ENCODE measurements at places on chromosomes 4 and X.
A peak's percentile ranks its signal among the peaks of the same experiment; 100 is the strongest.

DNA sequence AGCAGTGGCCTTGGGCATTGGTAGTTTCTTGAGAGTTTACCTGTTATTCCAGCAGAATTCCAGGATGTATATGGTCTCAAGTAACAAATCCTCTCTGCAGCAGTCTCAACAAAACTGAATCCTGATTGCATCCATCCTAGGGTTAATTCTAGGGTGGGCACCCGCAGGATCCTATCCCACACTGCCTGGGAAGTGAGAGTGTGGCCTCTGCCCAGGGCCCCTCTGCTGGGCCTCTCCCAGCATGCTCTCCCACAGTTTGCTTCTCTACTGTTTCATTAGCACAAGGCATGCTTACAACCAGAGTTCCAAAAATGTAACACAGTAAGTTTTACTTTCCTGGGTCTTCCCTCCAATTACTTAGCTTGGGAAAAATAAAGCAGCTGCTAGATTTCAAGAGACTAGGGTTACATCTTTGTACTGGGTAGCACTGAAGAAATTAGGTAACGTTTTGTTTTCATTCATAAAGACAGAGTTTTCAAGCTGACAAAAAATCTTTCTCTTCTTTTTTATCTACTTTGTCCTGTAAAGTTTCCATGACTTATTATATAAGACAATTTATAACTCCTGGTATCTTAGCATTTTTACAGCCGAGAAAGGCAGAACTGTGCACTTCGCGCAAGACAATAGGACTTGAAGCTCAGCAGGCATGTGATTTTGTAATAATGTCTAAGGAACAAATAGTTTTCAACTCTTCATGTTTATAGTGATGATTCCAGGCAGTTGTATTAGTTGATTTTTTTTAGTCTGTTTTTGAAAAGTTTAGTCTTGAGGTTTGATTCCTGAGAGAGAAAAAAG, 131.2 kb upstream of the PCDH18 start:
- DNase-seq: no peak

- DNase-seq: no peak
These were observed 120.6 kb upstream of the NUDT6 start for GRCh38 chr4:123043013-123043412.

DNA sequence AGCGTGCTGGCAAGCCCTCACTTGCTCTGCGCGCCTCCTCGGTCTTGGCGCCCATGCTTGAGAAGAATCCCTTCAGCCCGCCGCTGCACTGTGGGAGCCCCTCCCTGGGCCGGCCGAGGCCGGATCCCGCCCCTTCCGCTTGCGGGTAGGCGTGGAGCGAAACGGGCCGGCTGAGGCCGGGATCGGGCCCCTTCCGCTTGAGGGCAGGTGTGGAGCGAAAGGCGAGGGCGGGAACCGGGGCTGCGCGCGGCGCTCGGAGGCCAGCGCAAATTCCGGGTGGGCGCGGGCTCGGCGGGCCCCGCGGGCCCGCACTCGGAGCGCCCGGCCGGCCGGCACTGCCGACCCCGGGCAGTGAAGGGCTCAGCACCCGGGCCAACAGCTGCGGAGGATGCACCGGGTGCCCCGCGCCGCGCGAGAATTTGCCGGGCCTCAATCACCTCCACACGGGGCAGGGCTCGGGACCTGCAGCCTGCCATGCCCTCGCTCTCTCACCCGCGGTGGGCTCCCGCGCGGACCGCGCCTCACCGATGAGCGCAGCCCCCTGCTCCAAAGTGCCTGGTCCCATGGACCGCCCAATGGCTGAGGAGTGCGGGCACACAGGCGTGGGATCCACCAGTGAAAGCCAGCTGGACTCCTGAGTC, 58.1 kb upstream of the GBA3 start:
- DNase-seq: no peak

- no peak for DNase-seq
These were observed 195.1 kb downstream of the FBXW7 start for GRCh38 chr4:152340818-152341217.

- DNase-seq: no peak
These were observed 505 bp upstream of the PKD2 start for GRCh38 chr4:88006956-88007303.

DNA sequence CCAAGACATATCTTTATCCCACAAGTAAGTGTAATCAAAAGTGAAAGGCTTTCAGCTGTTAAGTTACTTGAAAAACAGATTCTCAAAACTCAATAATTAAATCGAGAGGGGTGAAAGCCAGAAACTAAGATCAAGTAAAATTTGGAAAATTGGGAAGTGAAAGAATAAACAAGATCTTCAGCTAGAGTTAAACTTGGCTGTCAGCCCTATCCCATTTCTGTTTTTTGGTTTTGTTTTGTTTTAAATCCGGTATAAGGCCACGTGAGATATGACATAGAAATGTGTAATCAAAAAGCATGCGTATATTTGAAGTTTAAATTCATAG, 856.8 kb downstream of the STIM2 start:
- DNase-seq: no peak

DNA sequence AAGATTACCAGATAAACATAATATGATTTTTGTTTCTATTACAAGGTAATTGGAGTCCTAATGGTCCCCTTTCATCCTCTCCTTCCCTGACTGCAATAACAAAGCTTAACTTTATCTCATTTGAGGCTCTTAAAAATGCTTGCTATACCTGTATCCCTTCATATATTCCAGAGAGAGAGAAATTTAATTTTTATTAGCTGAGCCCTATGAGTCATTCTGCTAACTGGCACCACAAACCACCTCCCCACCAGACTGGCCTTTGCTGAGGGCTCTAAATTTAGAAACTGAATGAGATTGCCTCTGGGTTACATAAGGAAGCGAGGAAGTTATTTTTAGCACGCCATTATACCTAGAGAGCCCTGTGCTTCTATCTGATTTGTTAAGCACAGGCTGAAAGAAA, 27.4 kb downstream of the CBLL2 start:
- peak; percentile 20 for DNase-seq

- DNase-seq: no peak
These were observed 12.0 kb upstream of the GPM6A start for GRCh38 chr4:175824076-175824475.

- no peak for DNase-seq
These were observed 3.7 kb downstream of the SCARB2 start for GRCh38 chr4:76209881-76210280.

- no peak for DNase-seq
These were observed 198.5 kb upstream of the FAM241A start for GRCh38 chr4:111946800-111947199.

GRCh38 chr4:114149-114548, 10.2 kb upstream of the ZNF718 start:
- DNase-seq: no peak

DNA sequence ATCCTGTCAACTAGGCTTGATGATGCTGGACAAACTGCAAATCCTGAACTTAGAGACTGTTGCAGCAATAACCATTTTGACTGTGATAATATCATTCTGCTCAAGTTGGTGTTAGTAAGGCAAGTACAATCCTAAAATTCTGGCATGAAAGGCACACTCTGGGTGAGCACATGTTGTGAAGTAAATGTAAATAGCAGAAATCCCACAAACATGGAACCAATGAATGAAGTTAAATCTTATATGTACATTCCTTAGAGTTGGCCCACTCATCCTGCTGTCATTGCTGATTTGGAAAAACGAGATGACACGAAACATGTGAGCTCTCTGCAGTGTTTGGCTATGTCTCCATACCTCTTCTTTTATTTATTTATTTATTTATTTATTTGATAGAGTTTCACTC, 21.0 kb downstream of the RBM47 start:
- DNase-seq: no peak

GRCh38 chr4:1534095-1534872, 128.0 kb upstream of the NKX1-1 start:
- DNase-seq: peak; percentile 25

GRCh38 chr4:123107444-123108252, 185.3 kb upstream of the NUDT6 start:
- DNase-seq: peak; percentile 47

- DNase-seq: no peak
These were observed 153.1 kb downstream of the AMELX start for GRCh38 chrX:11446336-11446735.

GRCh38 chrX:23854945-23855344, 52.8 kb downstream of the APOO start:
- no peak for DNase-seq

DNA sequence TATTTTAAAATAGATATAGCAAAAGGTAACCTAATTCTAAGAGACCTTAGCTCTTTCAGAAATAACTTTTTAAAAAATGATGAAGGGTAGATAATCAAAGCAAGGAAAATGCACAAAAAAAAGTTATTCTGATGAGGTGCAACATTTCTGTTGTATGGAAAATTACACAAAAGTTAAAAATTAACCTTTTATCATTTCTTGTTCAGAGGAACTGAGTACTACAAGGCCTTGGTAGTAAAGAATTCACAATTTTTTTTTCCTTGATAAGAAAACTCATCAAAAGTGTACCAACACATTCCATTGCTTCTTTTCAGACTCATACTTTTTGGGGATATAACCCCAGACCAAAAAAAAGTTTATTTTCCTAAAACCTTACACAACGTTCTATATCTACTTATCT, 213.0 kb downstream of the IL15 start:
- no peak for DNase-seq

DNA sequence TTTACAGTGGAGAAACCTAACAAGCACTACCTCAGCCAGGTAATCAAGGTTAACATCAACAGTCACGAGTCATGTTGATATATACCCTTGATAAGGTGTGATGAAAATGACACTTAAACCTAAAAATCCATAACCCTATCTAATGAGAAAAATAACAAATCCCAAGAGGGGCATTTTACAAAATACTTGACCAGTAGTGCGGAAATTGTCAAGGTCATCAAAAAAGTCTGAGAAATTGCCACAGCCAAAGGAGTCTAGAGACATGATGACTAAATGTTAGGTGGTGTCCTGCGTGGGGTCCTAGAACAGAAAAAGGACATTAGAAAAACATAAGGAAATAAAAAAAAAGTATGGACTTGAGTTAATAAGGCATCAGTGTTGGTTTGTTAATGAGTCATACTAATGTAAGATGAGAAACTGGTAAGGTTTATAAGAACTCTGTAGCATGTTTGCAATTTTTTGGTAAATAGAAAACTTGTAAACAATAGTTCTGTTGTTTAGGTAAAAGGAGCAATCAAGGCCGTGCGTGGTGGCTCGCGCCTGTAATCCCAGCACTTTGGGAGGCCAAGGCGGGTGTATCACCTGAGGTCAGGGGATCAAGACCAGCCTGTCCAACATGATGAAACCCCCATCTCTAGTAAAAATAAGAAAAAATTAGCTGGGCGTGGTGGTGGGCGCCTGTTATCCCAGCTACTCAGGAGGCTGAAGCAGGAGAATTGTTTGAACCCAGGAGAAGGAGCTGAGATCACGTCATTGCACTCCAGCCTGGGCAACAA, 2.9 kb downstream of the RPL36A start:
- DNase-seq: no peak

GRCh38 chr4:19534159-19534558, 717.5 kb upstream of the SLIT2 start:
- no peak for DNase-seq

DNA sequence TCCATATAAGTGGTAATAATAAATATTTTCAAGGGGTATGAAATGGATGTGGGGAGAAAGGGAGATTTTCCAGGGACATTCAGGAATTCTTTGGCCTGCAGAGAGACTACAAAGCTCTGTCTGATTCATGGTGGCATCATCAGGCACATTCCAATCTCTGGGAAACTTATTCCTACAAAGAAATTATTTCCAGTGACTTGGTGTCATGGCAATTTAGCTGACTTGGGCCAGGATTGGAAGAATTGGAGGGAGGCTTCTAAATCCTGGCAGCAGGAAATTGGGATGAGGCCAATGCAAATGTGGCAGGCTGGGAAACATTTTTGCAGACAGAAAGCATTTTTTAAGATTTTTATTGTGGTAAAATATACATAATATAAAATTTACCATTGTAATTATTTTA, 204.6 kb downstream of the RTL9 start:
- DNase-seq: no peak

- no peak for DNase-seq
These were observed 10.3 kb downstream of the CENPI start for GRCh38 chrX:101108284-101108683.

GRCh38 chr4:1901127-1901526, 29.9 kb downstream of the NSD2 start:
- no peak for DNase-seq

- no peak for DNase-seq
These were observed 246.6 kb upstream of the AADAT start for GRCh38 chr4:170336238-170336775.

DNA sequence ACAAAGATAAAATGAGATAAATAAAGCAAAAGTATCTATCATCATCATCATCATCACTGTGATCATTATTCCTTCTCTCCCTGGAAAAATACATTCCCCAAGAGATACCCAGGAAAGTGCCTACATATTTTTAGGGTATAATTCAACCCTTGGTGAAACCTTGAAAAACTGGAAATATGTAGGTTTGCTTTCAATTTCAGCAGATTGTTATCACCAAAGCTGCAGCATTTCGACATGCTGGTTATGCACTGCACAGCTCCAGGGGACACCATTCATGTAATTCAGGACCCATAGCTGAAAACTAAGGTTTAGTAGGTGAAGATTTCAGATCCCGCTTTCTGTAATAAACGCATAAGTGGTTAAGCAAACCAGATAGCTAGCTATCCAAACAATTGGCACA, 28.4 kb upstream of the FBXW7 start:
- no peak for DNase-seq

DNA sequence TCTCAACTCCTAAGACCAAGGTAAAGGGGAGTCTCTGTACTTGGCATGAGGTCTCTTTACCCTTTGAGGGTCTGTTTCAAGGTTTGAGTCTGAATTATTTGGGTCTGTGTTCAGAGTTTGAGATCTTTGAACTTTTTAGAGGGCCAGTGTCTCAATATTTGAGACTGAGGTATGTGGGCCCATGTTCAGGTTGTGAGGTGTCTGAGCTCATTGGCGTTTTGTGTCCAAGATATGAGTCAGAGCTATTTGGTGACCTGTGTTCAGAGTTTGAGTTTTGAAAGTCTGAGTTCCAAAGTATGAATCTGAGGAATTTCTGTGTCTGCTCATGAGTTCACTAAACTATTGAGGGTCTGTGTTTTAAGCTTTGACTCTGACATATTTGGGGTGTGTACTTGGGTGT, 36.7 kb upstream of the PAGE4 start:
- no peak for DNase-seq
